Stimulated activated CD8-positive, alpha-beta memory T cell treated with anti-CD3 and anti-CD28 coated beads, Interleukin-4, amount 100 ng/mL, for 1 hour (primary cell): ENCODE measurements at places on chromosomes 12 and 14.

- DNase-seq: no peak
Observed at GRCh38 chr14:89298056-89298834, 118.8 kb downstream of the FOXN3 start.

GRCh38 chr14:65794674-65795279 is 382.2 kb downstream of the FUT8 start:
- DNase-seq: no peak

DNA sequence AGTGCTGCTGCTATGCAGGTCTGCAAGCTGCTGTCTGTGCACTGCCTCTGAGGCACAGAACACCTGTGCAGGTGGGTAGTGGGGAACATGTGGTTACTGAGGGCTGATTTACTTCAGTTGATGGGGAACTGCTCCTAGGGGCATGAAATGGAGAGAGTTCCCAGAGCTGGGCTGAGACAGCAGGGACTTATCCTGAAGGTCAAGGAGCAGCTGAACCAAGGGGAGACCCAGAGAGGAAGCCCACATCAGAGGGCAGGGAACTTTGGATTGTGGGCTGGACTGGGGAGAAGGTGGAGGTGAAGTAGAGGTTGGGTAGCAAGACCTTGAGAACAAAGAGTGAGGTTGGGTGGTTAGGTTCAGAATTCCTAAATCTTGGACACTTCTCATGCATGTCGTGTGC is 311.9 kb downstream of the AACS start:
- no peak for DNase-seq

DNA sequence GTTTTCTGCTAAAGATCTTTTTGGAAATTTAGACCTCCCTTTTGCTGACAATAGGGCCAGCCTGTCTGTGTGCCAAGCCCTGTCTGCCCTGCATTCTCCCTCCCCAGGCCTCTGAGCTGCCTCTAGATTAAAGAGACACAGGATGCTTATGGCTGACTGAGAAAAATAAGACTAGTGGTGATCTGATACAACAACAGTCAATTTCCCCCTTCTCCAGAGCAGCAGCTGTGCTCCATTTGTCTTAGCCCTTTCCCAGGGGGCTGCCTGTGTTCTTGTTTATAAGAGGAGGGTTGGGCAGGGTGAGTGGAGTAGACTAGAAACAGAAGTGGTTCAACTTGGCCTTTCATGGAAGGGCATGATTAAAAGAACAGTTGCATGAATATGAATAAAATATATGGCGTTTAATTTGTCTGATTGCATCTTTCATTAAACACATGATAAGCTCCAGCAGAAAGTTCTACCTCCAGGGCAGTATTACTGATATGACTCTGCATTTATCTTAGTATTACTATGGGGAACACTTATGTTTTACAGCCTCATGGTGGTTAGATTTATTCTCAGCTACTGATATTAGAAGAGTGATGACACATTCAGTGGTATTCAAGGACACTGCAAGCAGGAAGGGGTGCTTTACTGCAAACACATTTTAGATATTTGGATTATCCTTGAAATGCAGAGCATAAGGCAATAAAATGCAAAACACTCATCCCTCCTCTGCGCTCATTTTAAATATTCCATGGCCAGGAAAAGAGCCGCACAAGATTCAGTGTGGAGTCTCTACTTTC is 150.2 kb upstream of the CLEC14A start:
- no peak for DNase-seq

GRCh38 chr12:94180558-94181296 is 32.4 kb downstream of the PLXNC1 start:
- no peak for DNase-seq

- DNase-seq: no peak
Observed at GRCh38 chr14:50319293-50319692, 7.2 kb downstream of the DMAC2L start.

- no peak for DNase-seq
Observed at GRCh38 chr14:23602181-23603095, 23.8 kb upstream of the JPH4 start.

DNA sequence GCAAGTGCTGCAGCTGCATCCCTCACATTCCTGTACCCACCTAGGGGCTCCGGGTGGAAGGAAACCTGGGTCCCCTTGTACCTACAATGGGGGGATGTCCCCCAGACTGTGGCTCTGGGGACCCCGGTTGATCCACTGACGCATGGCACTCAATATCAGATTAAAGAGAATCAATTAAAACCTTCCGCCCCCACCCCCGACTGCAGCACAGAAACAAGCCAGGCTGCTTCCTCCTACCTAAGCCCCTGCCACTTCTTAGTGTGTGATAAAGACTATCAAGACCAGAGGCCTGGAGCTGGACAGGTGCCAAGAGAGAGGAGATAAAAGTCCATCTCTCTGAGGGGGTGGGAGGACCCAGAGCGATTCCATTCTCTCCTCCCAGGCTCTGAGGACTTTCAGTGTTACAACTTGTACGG is 28.2 kb upstream of the RPLP0 start:
- no peak for DNase-seq

DNA sequence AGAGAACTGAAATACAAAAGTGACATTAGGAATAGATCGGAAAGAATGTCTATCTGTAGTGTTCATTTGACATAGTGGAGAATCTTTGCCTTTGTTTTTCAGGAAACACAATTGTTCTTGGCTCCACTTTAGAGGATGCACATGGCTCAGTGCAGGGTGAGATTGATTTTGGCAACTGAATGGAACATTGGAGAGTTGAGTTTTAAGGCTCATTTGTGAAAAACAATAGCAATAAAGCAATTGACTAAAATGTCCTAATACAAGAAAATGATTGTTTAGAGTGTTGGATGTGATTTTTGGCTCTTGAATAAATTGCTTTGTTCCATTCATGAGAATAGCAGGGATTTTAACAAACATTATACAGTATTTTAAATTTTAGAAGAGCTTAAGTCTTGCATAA is 116.4 kb downstream of the SLC38A1 start:
- no peak for DNase-seq

DNA sequence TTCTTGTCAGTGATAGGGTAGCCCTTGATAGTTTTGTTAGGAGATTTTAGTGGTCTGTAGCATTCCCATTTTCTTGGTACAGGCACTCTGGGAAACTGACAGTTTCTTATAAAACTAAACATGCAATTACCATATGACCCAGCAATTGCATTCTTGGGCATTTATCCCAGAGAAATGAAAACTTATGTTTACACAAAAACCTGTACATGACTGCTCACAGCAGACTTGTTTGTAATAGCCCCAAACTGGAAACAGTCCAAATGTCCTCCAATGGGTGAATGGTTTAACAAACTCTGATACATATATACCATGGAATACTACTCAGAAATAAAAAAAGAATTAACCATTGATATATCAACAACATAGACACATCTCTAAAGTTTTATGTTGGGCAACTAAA is 75.5 kb downstream of the BORCS5 start:
- no peak for DNase-seq

- no peak for DNase-seq
Observed at GRCh38 chr12:57008178-57008577, 1.8 kb upstream of the ZBTB39 start.

- no peak for DNase-seq
Observed at GRCh38 chr12:108468196-108468968, 46.7 kb upstream of the FICD start.

- DNase-seq: no peak
Observed at GRCh38 chr12:29212682-29213403, 63.8 kb downstream of the FAR2 start.

GRCh38 chr12:122356192-122356635 is 66.3 kb downstream of the CLIP1 start:
- peak; percentile 33 for DNase-seq

GRCh38 chr14:103833711-103834110 is 13.7 kb downstream of the PPP1R13B start:
- no peak for DNase-seq

GRCh38 chr12:114685869-114686268 is 1.9 kb upstream of the TBX3 start:
- no peak for DNase-seq

DNA sequence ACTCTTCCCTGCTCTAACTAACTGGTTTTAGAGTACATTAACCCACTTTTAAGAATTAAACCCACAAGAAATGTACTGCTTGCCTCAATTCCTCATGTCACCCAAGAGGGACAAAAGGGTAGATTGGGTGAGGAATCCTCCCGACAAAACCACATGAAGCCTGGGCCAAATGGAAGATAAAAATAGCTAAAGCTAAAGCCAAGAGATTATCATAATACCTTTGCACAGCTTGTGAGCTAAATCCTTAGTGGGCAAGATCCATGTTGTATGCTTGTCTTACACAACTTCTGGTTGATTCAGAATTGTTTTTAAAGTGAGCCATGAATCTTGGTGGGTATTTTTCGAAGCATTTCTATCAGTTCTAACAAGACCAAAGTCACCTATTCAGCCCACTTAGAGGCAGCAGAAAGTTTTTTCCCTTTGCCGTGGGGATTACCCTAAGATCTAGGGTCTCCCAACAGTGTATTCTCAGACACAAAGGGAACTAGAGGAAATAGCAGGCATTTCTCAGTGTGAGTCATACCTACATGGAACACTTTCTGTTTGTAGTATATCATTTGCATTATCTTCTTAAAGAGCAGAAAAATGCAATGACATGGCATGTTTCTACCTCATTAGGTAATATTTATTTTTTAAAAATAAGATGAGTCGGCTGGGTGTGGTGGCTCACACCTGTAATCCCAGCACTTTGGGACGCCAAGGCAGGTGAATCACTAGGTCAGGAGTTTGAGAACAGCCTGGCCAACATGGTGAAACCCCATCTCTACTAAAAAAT is 616.6 kb downstream of the KCNH5 start:
- DNase-seq: no peak
